ENCODE measurements at places on chromosomes 3 and 15. TPM values are rescaled to one million over a fixed set of nuclear protein-coding genes. Genes with fewer than 3 reads are reported as not detected.

The SEMA3B gene
- not detected for polyA plus RNA-seq

The DUOX1 gene
- 1.7 TPM for polyA plus RNA-seq

The IGSF10 gene
- polyA plus RNA-seq: not detected

The C3orf49 gene
- polyA plus RNA-seq: not detected

The CACNA1D gene
- not detected for polyA plus RNA-seq

The AGBL1 gene
- polyA plus RNA-seq: not detected

The RYR3 gene
- polyA plus RNA-seq: 0.25 TPM

The ECT2 gene
- polyA plus RNA-seq: 2.2 TPM

The ATP13A3 gene
- polyA plus RNA-seq: 5.4 TPM

The FOXB1 gene
- polyA plus RNA-seq: not detected

The CPNE9 gene
- not detected for polyA plus RNA-seq

The IL5RA gene
- not detected for polyA plus RNA-seq

The CLEC3B gene
- polyA plus RNA-seq: not detected

The CSTA gene
- polyA plus RNA-seq: 0.67 TPM

The NRROS gene
- polyA plus RNA-seq: 4.3 TPM

The MITF gene
- not detected for polyA plus RNA-seq

The MUC20 gene
- 1.2 TPM for polyA plus RNA-seq

The ADCY5 gene
- not detected for polyA plus RNA-seq

The SPATA12 gene
- not detected for polyA plus RNA-seq

The KPNA4 gene
- polyA plus RNA-seq: 11.1 TPM

The HDAC11 gene
- 1.0 TPM for polyA plus RNA-seq

The NR2F2 gene
- polyA plus RNA-seq: not detected

The IGDCC3 gene
- polyA plus RNA-seq: not detected

The CFAP92 gene
- not detected for polyA plus RNA-seq

The TMCO5A gene
- polyA plus RNA-seq: not detected

The ULK3 gene
- polyA plus RNA-seq: 9.3 TPM

The CFAP91 gene
- not detected for polyA plus RNA-seq

The SLC6A20 gene
- polyA plus RNA-seq: not detected

The TNIK gene
- not detected for polyA plus RNA-seq

The UNC13C gene
- polyA plus RNA-seq: not detected

The GABRG3 gene
- not detected for polyA plus RNA-seq

The SERPINI2 gene
- not detected for polyA plus RNA-seq

The WNT7A gene
- polyA plus RNA-seq: not detected

The KNL1 gene
- 1.6 TPM for polyA plus RNA-seq

The FOXL2NB gene
- not detected for polyA plus RNA-seq

The GPR62 gene
- not detected for polyA plus RNA-seq

The ACTC1 gene
- not detected for polyA plus RNA-seq

The GLCE gene
- polyA plus RNA-seq: 7.7 TPM

The RTP1 gene
- not detected for polyA plus RNA-seq

The NECTIN3 gene
- 0.89 TPM for polyA plus RNA-seq

The ACKR2 gene
- not detected for polyA plus RNA-seq

The GPR87 gene
- polyA plus RNA-seq: not detected

The CNTN3 gene
- polyA plus RNA-seq: not detected

The PDE12 gene
- 11.4 TPM for polyA plus RNA-seq

The UBP1 gene
- 14.7 TPM for polyA plus RNA-seq
